ENCODE measurements at places on chromosomes 1 and 21.

DNA sequence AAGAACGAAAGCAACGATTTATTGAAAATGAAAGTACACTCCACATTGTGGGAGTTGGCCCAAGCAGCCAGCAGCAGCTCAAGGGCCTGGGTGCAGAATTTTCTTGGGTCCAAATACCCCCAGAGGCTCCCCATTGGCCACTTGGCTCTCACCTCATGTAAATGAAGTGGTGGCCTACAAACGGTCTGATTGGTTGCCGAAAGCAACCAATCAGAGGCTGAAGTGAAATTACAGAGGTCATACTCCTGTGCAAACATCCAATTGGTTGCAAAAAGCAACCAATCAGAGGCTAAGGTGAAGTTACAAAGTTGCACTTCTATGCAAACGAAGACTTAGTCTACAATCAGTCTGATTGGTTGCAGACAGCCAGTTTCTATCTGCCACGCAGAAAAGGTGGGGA lies 31.9 kb downstream of the FAM163A start:
- DNase-seq = no peak

DNA sequence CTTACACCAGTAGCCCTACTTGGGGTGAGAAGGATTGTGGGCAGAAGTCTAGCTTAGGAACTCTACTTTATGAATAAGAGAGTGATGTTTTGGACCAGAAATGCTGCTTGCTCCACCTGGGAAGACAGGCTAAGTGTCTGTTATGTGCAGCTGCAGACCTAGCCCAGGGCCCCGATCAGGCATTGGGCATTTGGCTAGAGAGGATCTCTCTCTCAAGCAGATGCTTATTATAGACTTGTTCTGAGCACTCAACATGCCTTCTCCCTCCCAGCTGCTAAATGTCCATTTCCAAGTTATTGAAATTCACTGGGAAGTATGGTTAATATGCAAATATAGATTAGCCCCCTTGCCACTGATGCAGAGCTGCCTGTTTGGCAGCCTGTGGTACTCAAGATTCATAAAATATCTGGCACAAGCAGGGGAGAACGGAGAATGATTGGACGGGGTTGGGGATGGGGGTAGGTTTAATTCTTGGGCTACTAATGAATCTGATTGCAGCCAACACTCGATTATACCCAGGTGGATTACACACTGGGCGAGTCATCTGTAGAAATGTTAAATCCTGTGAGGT lies 115.9 kb downstream of the KCND3 start:
- DNase-seq = no peak

DNA sequence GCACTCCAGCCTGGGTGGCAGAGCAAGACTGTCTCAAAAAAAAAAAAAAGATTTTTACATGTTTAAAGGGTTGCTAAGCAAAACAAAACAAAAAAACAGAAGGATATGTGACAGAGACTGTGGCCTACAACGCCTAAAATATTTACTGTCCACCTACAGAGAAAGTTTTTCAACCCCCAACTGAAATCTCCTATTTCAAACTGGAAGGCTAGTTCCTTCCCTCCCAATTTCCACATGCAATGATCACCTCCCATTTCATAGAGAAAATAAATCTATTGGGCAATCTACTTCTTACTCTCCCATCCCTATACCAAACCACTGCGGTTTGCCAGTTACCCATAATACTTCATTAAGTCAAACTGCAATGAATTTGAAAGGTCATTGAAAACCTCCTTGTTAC lies 74.2 kb downstream of the ST3GAL3 start:
- DNase-seq = no peak

GRCh38 chr1:61873581-61873980 lies 131.3 kb downstream of the PATJ start:
- DNase-seq = no peak

DNA sequence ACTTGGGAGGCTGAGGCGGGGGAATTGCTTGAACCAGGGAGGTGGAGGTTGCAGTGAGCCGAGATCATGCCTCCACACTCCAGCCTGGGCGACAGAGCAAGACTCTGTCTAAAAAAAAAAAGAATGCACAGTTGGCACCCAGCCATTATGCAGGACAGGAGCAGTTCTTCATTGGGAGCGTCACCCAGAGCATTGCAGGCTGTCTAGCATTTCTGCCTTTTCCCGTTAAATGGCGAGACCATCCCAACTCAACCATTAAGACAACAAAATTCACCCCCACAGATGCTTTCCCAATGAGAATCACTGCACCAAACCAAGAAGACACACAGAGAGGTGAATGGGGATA lies 105.8 kb downstream of the EDEM3 start:
- no peak for DNase-seq

- DNase-seq = no peak
These were observed 44.9 kb upstream of the USP24 start for GRCh38 chr1:55259911-55260609.

DNA sequence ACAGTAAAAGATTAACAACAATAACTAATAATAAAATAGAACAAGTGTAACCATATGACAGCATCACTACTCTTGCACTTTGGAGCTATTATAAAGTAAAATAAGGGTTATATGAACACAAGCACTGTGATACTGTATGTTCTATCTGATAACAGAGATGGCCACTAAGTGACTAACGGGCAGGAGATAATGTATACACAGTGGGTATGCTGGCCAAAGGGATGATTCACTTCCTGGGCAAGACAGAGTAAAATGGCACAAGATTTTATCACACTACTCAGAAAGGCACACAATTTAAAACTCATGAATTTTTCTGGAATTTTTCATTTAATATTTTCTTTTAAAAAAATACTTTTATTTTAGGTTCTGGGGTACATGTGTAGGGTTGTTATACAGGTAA lies 12.3 kb downstream of the SLC9C2 start:
- DNase-seq = peak; percentile 9

- DNase-seq = no peak
These were observed 726 bp downstream of the TACSTD2 start for GRCh38 chr1:58576325-58576726.

DNA sequence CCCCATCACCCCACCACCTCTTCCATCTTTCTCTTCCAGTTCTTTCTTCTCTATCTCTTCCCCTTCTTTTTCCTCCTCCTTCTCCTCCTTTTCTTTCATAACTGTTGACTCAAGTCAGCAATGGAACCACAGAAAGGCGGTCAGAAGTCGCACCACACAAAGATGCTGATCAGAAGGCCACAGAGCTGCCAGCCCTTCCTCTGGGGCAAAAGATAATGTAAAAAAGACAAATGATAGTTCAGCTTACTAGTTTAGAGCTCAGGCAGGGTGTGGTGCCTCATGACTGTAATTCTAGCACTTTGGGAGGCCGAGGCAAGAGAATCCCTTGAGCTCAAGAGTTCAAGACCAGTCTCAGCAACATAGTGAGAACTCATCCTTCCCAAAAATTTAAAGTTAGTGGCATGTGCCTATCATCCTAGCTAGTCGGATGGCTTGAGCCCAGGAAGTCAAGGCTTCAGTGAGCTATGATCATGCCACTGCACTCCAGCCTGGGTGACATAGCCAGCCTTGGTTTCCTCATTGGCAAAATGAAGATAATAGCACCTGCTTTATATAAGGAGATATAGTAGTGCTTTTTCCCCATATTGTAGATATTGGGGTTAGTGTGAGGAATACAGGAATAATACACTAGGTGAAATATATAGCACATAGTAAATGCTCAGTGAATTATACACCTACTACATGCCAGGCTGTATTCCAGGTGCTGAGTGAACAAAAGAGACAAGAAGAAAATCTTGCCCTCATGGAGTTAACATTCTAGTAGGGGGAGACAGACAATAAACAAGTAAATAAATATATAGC lies 12.5 kb upstream of the IGSF3 start:
- DNase-seq = no peak

GRCh38 chr1:182662956-182663355 lies 21.4 kb downstream of the RGS8 start:
- no peak for DNase-seq

DNA sequence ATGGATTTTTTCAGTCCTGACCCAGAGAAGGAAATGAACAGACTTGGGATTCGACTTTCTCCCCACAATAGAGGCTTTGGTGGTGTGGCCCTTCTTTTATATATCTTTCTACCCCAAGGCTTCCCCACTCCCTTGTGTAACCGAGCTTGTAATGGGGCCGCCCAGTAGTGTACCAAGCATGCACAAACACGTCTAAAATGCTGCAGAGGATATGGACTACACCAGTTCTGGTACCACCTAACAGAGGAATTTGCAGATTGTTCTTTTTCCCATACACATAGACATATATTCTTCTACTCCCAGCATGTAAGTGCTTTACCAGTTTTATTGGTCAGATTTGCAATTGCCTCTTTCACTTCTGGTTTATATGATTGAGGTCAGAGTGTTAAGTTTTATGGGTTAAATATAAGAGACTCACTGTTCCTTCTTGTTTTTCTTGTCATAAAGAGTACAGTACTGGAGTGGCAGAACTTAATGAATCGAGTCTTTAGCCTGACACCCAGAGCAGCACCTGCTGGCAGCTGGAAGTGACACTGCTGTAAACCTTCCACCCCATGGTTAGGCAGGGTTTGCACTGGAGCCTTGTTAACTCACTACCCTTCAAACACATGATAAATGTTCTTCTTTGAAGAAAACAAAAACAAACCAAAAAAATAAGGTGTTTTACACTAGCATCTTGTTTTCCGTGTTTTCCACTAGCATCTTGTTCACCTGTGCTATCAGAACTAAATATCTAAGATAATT lies 198.6 kb downstream of the PTPRC start:
- DNase-seq = no peak

DNA sequence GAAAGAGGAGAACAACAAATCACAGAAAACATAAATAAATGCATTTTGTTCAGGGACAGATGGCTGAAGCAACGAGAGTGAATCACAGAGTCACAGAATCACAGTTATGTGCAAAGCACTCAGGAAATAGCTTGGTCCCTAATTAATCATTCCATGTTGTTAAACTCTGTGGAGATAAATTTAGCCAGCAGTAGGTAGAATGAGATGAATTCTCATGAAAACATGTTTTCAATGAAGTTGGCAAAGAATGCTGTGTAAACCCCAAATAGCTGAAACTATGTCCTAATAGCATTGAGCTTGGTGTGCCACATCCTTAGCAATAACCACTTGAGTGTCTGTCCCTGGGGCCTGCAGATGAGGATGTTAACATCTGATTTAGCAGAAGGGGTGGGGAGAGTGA lies 20.4 kb downstream of the LEPR start:
- DNase-seq = no peak

GRCh38 chr1:25579292-25580252 lies 36.2 kb downstream of the LDLRAP1 start:
- no peak for DNase-seq

GRCh38 chr1:218658899-218659298 lies 313.8 kb downstream of the TGFB2 start:
- no peak for DNase-seq

- no peak for DNase-seq
These were observed 49.6 kb downstream of the MEGF6 start for GRCh38 chr1:3561702-3562101.

- DNase-seq = peak; percentile 45
These were observed 60.2 kb upstream of the PDE9A start for GRCh38 chr21:42593007-42593814.

DNA sequence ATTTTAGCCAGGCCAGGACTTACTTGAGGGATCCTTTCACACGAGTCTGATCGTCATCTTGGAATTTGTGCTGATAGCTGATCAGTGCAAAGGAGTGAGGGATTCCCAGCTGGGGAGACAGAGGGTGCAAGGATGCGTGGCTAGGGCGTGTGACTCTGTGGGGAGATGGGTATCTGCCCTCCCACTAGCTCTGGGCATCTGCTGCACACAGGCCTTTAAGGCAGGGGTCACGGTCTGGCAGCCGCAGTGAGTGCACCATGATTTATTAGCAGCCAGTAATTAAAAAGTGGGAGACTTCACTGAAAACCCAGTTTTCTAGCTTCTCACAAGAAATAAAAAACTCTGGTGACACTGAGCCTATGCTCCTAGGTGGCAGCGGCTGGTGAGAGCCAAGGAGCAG lies 20.4 kb downstream of the THAP3 start:
- DNase-seq = no peak

DNA sequence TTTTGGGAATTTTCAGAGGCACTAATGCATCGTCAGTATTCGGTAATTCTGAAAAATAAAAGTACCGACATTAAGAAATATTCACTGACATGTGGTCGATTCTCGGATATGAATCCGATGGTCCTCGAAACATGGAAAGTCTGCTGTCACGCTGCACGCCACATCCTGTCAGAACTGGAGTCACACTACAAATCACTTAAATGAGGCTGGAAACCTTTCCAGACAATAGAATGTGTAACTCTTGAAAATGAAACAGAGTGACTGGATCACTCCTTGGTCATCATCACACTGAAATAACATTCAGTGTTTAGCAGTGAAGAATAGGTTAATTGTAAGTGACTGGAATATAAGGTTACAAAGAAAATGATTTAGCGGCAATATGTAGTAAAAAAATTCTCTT lies 620.1 kb upstream of the ADAMTS5 start:
- no peak for DNase-seq

- no peak for DNase-seq
These were observed 1.9 kb upstream of the ID3 start for GRCh38 chr1:23561076-23561812.

DNA sequence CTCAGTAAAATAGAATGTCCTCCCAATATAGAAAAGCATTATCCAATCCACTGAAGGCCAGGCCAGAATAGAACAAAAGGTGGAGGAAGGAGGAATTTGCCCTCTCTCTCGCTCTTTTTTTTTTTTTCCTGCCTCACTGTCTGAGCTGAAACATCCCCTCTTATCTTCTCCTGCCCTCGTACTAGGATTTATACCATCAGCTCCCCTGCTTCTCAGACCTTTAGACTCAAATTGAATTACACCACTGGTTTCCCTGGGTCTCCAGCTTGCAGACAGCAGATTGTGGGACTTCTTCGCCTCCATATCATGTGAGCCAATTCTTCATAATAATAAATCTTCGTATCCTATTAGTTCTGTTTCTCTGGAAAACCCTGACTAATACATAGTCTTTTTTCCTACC lies 4.9 kb upstream of the ZMYM6 start:
- DNase-seq = no peak

DNA sequence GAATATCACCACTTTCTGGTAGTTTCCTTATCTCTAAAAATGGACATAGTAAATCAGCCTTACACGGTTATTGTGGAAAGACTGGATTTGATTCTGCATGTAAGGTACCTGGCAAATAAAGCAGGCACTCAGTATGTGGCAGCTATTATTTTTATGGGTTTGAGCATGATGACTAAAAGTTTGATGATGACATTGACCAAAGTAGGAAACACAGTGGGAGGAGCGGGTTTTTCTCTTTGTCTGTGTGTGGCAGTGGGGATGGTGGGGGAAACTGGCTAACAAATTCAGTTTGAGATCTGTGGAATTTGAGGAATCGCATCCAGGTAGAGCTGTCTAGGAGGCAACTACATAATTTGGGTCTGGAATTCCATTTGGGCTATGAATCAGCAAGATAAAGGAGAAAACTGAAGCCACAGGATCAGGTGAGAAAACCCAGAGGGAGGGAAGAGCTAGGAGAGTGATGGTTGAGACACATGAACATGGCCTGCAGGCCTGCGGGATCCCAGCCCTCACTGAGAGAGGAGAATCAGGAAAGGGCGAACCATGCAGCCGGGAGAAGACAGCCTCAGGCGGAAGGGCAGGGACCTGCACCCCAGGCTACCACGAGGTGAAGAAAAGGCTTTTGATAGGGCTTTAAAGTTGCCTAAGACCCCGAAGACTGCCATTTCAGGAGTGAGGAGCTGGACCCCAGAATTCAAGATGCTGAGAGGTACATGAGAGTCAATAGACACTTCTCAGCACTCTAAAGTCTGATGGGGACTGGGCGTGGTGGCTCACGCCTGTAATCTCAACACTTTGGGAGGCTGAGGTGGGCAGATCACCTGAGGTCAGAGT lies 52.2 kb downstream of the MEF2D start:
- DNase-seq = no peak

Measured in amniotic stem cell (primary cell).